ENCODE measurements at places on chromosomes 5 and 9.

GRCh38 chr5:174796711-174797192, 72.4 kb downstream of the MSX2 start:
- no peak for DNase-seq

DNA sequence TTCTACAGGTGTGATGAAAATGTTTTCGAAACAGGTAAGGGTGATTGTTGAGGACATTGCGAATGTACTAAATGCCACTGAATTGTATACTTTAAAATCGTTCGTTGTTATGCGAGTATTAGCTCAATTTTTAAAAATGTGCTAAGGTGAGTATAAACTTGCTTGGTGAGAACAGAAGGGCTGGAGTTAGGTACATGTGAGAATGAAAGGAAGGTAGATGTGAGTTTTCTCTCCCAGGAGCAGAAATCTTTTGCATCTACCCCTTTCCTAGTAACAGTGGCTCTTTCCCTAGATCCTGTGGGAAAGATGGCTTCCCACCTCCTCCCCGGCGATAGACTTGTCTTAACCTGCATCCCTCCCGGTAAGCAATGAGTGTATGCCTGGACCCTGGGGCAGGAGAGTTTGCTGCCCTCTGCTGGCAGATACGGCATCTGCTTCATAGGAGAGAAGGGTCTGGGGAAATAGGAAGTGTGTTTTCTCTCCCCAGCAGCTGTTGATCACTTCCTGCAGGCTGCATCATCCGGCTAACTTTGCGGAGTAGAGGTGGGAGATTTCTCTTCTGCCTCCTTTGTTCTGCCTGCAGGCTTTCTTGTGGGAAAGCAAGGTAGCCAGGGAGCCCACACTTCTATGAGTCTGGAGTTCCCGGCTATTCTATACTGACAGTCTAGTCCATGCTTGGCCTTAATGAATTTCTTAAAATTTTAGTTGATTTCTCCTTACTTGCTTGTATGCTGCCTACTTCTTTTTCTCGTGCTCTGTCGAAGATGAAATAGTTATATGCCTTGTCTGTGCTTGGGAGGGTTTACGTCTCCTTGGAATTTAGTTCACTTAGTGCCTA, 373.3 kb upstream of the SEMA6A start:
- DNase-seq: peak; percentile 29

- no peak for DNase-seq
Observed at GRCh38 chr9:127463382-127463781, 12.1 kb downstream of the LRSAM1 start.

GRCh38 chr9:111610149-111610548, 10.7 kb upstream of the PTGR1 start:
- no peak for DNase-seq

- DNase-seq: no peak
Observed at GRCh38 chr5:14177634-14178033, 34.5 kb downstream of the TRIO start.

- DNase-seq: no peak
Observed at GRCh38 chr5:116573702-116574366, 789 bp downstream of the SEMA6A start.

- DNase-seq: no peak
Observed at GRCh38 chr5:2166306-2166978, 283.7 kb upstream of the IRX4 start.

DNA sequence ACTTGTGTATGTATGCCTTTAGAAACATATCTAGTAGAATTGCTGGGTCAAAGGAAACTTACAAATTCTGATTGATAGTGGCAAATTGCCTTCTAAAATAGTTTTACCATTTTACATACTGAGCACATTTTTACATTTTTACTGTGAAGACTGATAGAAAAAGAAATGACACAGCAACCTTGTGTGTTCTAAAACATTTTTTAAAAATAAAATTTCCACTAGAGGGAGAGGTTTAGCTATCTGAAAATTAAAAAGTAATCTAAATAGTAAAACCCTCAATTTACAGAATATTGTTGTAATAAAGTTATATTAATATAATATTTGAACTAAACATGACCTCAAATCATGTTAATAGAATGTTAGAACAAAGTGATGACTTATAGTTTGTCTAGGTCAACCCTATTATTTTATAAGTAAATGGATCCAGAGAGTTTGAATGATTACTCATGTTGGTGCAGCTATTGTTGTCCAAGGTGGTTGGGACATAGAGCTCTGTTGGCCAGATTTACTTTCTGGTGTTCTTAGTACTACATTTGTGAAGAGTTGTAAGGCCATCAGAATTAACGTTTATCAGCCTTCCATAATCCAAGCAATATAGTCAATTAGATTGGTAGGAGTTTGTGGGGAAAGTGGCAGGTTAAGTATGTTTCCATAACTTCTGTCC, 17.2 kb downstream of the CENPP start:
- DNase-seq: no peak

- no peak for DNase-seq
Observed at GRCh38 chr5:154860765-154861164, 2.3 kb downstream of the CNOT8 start.

- DNase-seq: peak; percentile 36
Observed at GRCh38 chr5:143235423-143235822, 168.1 kb downstream of the NR3C1 start.

GRCh38 chr5:87151547-87151946, 116.1 kb upstream of the RASA1 start:
- peak; percentile 74 for DNase-seq

DNA sequence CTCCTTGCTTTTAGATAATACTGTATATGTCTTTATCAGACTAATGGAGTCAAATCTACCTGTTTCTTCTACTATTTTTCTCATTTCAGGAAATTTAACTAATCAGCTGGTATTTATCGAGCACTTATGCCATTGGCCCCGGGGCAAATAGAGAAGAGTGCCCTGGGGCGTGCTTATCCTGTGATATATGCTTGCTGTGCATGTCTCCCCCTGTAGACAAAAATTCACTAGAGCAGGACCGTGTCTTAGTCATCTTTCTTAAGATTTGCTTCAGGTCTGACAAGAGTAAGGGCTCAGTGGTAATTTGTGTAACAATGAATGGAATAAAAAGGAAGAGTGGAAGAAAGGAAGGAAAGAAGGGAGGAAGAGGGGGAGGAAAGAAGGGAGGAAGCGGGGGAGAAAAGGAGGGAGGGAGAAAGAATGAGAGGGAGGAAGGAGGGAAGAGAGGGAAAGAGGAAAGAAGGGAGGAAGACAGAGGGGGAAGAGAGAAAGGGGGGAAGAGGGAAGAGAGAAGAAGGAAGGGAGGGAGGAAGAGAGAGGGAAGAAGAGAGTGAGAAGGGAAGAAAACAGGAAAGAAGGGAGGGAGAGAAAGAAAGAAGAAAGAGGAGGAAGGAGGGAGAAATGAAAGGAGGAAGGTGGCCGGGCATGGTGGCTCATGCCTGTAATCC, 295.7 kb upstream of the PANK3 start:
- DNase-seq: peak; percentile 28

DNA sequence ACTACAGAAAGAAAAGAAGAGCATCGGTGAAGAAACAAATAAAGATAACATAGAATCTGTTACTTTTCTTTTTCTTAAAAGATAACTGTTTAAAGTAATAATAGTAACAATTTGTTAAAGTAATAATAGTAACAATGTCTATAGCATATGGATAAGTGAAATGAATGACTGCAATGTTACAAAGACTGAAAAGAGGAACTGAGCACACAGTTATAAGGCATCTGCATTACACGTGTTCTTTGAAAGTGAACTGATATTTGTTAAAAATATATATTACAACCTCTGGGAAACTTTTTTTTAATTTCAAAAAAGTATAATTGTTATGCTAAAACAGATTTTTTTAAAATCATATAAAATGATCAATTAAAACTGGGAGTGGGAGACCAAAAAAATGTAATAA, 88.4 kb upstream of the FST start:
- DNase-seq: no peak

- no peak for DNase-seq
Observed at GRCh38 chr9:100725371-100725770, 147.5 kb downstream of the CAVIN4 start.

GRCh38 chr9:74556685-74557084, 59.5 kb downstream of the RORB start:
- DNase-seq: no peak

DNA sequence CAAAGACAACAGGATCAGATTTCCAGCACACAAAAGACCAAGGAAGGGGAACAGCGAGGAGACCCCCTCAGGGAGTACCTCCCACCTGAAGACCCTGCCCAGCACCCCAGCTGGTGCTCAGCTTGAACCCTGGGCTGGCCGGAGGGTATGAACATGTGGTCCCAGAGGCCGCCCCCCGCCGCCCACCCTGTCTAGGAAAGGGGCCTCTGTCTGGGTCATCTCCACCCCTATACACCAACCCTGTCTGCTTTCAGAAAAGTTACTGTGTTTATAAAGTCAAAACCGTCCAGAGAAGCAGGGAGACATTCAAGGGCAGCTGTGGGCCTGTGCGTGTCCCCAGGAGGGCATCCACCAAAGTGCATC, 72.2 kb downstream of the ADAMTS2 start:
- DNase-seq: no peak

GRCh38 chr9:23926368-23926767, 100.3 kb upstream of the ELAVL2 start:
- no peak for DNase-seq

DNA sequence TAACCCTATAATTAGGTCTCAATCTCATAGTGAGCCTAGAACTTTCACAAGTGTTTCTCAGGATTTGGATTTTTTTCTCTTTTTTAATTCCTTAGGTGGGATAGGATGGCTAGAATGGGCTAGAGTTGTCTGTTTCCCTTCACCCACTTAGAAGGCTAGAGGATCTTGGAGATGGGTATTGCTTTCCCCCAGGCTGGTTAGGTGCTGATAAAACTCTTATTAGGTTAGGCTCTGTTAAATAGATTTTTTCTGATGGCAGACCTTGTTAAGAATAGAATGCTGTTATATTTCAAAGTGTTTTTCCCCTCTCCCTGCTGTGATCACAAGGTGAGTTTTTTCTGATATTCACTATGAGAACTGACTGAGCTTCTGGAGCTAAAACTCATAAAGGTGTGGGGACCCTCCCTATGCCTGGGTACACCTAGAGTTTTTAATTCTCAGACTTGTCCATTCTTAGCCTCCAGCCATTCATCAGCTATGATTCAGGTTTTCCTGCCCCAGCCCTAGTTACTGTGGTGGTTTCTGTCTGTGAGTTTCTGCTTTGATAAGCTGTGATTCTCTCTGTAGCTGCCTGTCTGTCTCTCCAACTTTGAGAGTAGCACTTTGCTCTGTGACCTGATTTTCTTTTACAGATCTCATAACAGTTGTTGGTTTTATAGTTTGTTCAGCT, 132.4 kb downstream of the HACD4 start:
- peak; percentile 60 for DNase-seq

DNA sequence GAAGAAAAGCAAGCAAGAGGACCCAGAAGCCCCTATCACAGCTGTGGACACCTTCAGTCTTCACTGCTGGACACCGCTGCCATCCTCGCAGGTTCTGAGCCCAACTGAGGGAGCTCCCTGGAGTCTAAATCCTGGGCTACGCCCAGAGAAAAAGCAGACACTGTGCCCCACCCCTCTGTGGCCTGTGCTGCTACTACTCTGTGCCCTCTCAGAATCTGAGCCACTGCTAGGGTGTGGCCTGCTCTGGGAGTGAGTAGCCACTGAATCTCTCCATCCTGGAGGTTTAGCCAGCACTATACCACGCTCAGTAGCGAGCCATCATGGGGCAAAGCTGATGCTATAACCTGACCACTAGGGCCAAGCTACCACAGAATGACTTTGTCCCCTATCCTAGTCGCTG, 338.2 kb downstream of the NPR3 start:
- peak; percentile 39 for DNase-seq

DNA sequence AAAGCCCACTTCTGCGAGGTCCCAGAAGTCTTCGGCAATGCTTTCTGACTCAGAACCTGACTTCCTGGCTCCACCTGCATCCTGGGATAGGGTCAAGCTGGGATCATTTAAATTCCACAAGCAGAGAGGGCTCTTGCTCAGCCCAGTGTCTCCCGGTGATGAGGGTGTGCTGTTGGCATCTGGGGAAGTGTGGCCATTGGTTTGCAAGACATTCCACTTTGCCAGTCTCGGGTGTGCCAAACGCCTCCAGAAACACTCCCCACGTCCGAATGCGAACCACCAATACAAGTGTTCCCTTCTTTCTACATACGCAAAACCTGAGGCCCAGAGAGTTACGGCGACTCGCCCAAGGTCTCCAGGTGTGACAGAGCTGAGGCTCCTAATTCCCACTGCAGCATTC, 43.1 kb upstream of the FCN2 start:
- no peak for DNase-seq

- peak; percentile 10 for DNase-seq
Observed at GRCh38 chr5:57862471-57862911, 379.9 kb upstream of the ACTBL2 start.

DNA sequence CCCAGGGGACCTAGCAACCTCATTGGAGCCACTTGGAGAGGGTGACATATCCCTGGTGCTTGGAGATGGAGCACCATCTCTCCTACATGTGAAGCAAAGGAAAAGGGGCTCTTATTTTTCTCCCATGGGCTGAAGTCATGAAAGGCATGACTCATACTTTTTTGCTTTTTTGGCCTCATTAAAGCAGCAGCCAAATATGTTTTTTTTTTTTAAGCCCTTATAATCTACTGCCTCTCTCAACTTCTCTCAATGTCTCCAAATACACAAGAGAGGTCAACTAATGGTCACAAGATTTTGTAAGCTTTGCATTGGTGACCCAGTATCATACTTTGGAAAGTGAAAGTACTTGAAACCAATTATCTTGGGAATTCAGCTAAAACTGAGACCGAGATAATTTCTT, 1.6 kb upstream of the CFAP90 start:
- DNase-seq: no peak

GRCh38 chr5:94893412-94894135, 275.1 kb downstream of the SLF1 start:
- no peak for DNase-seq

DNA sequence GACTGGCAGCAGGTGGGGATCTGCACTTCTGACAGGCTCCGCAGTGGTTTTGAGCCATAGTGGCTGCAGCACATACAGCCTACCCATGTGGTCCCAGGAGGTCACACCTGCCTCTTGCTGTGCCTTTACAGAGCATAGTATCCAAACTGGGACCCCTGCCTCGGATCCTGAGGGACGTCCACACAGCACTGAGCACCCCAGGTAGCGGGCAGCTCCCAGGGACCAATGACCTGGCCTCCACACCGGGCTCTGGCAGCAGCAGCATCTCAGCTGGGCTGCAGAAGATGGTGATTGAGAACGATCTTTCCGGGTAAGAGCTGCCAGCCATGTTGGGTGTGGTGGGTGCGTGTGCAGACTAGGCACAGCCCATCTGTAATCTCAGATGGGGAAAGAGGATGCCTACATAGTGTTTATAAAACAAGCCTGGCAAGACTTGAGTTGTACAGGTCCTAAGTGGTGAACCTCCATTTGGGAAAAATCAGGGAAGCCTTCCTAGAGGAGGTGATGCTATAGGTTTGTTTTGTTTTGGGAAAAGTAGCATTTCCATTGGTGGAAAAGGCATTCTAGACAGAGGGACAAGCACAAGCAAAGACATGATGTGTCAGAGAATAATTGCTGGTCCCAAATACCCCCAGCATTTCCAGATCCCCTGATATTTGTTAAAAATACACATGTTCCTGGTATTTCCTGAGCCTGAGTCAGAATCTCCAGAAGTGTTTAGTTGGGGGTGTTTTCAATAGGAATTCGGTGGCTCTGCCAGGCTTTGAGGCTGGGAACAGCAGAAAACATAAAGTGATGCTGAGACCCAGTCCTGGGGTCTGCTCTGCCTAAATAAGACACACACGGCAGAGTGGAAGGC, 119.2 kb downstream of the DAB2IP start:
- DNase-seq: no peak

Data from brain microvascular endothelial cell (primary cell).